Esophagus mucosa (tissue), 1 donor: ENCODE measurements at places on chromosomes 12 and 14.

- no peak for ATAC-seq
These were observed 12.5 kb downstream of the CFAP54 start for GRCh38 chr12:96501908-96502307.

DNA sequence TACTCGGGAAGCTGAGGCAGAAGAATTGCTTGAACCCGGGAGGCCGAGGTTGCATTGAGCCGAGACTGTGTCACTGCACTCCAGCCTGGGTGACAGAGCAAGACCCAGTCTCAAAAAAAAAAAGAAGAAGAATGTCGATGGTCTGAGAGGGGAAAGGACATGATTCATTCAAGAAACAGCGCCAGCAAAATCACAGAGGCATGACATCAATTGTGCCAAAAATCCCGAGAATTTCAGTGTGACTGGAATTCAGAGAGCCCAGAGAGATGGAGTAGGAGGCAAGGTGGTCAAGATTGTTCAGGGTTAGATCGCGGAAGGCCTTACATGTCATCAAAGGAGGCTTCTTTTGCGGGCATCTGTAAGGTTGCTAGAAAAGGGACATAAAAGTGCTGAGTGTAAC lies 483.3 kb downstream of the VRK1 start:
- no peak for ATAC-seq

DNA sequence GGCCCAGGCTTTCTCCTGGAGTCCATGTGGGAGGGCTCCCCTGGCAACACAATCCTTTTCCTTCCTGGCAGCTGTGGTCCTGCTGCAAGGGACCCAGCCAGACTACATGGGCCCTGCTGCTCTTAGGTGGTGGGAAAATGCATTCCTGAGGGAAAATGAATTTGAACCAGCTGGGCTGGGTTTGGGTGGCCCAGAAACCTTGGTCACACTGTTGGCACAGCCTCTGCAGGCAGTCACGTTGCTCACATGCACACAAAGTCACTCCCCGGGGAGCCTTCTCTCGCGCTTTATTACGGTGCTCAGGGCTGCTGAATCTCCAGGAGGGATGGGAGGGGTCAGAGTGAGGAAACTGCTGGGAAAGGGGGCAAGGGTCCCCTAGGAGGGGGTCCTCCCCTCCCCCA lies 17.2 kb downstream of the PLEKHG3 start:
- peak; percentile 33 for ATAC-seq

- no peak for ATAC-seq
These were observed 101.0 kb upstream of the FLRT2 start for GRCh38 chr14:85428926-85429325.

DNA sequence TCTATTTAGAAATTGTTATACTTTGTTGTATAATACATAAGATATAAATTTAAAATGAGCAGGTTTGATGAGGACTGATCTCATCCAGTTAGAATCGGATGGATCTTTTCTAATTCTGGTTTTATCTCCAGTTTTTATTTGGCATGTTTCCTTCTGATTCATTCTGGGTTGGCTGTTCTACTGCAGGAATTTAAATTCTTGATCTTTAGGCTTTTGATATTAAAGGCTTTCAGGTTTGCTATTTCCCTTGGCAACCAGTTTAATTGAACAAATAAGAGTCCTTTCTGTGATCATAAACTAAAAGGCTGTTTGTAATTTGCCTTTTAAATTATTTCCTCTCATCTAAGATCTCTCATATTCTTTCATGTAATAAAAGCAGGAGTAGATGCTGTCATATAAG lies 83.4 kb downstream of the PDE6H start:
- no peak for ATAC-seq

- no peak for ATAC-seq
These were observed 73.4 kb downstream of the GSC start for GRCh38 chr14:94696518-94696917.

- no peak for ATAC-seq
These were observed 350.4 kb downstream of the TRHDE start for GRCh38 chr12:72622556-72622955.

GRCh38 chr12:5907807-5908206 lies 37.3 kb downstream of the ANO2 start:
- ATAC-seq: no peak

DNA sequence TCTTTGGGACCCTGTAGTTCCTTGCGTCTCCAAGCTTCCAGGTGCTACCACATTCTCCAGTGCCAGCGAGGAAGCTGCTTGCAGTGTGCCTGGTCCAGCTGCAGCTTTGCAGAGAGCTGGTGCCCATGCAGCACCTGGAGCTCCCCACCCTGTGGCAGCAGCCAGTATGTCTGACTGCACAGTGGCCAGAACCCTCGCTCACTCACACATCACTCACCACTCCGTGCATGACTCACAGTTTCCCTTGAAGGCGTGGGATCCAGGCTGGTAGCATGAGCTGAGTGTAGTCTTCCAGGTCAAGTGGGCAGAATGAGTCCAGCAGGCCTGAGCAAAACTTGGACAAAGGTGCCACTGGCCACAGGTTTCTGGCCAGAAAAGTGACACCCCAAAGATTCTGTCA lies 33.6 kb downstream of the SDR9C7 start:
- peak; percentile 82 for ATAC-seq

DNA sequence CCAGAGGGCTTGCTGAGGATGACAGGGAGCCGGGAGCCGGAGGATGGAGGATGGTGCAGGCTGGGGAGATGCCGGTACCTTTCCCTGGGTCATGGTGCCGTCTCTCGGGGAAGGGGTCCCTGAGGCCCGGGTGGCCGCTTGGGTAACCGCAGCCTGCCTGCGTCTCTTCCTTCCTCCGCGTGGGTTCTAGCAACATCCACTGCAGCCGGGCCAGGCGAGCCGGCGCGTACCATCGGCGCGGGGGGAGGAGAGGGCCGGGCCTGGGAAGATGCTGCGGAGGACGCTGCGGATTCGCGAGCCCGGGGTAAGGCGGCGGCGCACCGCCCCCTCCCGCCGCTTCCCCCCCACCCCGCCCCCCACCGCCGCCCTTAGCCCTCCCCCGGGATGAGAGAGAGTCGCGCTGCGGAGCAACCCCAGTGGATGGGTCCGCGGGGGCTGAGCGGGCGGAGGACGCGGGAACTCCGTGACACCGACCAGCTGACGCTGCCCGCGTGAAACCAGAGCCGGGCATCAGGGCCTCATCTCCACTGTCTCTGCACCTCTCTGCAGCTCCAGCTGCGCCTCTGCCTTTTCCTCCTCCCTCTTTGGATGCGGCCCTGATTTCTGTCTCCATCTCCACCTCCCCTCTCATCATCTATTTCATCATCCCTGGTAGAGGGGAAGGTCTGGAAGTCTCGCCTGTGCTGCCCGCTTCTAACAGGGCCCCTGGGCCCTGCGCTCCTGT lies at the start of gene FAIM2:
TSS of gene FAIM2 (minus strand) at position 201 of the 724 bp plus-strand sequence. CDS start at position 93, 108 bp downstream.
- ATAC-seq: peak; percentile 19

DNA sequence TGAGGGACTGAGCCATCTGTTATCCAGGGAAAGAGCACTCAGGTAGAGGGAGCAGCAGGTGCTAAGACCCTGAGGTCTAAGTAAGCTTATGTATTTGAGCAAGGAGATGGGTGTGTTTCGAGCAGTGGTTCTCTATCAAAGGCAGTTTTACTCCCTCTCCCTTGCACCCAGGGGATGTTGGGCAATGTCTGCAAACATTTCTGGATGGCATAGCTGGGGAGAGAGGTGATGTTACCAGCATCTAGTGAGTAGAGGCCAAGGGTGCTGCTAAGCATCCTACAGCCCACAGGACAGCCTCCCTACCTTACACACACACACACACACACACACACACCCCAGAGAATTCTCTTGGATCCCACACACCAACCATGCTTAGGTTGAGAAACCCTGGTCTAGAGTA lies 221.0 kb upstream of the PWP1 start:
- no peak for ATAC-seq
